Progenitor cell of endocrine pancreas (in vitro differentiated cells): ENCODE measurements at places on chromosomes 5 and 9. TPM values are rescaled to one million over a fixed set of nuclear protein-coding genes. Genes with fewer than 3 reads are reported as not detected.

- DNase-seq = no peak
Observed at GRCh38 chr9:5513966-5514616, 3.8 kb downstream of the PDCD1LG2 start.

DNA sequence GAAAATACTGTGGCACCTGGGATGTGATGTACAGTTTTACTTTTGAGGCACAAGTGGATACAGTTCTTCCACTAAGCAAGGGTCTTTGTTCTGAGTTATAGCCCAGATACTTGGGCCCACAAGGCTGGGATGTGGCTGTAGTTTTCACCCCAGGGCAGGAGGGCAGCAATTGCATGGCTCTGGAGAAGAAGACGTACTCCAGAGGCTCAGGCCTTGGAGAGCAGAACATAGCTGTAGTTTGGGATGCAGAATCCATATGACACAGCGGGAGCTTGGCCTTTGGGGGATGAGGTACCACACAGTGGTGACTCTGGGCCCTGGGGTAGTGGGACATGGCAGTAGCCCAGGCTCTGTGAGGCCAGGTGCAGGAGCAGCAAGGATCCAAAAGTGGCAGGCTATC lies 110.8 kb upstream of the FSTL4 start:
- no peak for DNase-seq

HSPA5 gene
- 287 and 288 TPM in 2 replicates for total RNA-seq

PRXL2C gene
- total RNA-seq = 4.8 and 6.2 TPM in 2 replicates

CDC20B gene
- total RNA-seq = not detected in 2 replicates
